ENCODE measurements at places on chromosomes 2 and 18.
A peak's percentile ranks its signal among the peaks of the same experiment; 100 is the strongest.

DNA sequence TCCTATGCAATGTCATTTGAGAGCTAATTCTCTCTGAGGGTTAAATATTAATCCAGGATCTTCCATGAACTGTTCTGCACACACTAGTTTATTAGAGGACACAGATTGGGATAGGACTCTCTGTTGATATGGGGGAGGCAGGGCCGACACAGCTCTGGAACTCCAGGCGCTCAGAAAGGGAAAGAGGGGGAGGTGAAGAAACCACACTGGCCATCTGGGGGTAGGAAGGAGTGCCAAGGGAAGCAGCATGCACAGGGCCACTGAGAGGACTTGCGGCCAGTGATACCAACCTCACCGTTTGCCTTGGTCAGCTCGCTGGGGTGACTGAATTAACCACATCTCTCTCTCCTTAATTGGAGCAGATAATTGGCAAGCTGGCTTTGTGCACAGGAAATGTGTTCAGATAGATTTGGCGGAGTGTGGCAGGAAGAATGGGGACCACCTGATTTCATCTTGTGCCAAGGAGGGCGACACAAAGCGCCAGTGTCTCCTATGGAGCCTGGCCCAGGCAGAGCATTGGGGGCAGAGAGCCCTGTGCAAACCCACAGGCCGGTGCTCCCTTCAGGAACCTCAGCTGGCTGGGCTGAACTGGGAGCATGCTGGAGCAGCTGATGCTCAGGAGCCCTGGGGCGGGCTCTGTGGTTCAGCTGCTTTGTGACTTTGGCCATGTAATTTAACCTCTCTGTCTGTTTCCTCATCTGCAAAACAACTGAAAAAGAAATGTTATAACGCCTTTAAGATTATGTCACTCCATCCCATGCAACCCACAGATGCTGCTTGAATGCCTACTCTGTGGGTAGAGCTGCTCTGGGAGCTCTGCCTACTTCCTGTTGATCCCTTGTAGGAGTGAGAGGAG is 114.7 kb upstream of the STON1 start:
- no peak for DNase-seq

- peak; percentile 5 for DNase-seq
Observed at GRCh38 chr2:86012007-86012712, 93.5 kb downstream of the POLR1A start.

DNA sequence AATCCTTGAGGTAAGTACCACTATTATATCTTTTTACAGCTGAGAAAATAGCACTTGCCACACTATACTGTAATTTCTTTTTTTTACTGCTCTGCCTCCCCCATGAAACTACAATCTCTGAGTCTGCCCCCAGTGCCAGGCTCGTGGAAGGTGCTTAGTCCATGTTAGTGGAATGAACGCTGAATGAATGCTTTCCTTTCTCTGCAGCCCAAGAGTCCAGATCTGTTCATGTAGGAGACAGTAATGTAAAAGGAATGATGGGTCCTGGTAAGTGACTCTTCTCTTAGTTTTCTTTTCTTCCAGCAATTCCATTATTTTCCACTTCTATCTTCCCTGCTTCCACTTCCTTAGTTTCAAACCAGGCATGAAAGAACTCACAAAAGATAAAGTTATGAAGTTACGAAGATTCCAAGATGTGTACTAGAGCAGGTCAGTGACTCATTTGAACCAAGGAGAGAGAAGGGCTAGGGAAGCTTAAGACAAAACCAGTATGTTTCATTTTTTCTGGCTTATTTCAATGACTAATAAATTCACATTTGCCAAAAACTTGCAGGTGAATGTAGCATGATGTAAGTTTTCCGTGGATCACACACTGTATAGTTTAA is 46.0 kb downstream of the ARHGEF33 start:
- DNase-seq: no peak

DNA sequence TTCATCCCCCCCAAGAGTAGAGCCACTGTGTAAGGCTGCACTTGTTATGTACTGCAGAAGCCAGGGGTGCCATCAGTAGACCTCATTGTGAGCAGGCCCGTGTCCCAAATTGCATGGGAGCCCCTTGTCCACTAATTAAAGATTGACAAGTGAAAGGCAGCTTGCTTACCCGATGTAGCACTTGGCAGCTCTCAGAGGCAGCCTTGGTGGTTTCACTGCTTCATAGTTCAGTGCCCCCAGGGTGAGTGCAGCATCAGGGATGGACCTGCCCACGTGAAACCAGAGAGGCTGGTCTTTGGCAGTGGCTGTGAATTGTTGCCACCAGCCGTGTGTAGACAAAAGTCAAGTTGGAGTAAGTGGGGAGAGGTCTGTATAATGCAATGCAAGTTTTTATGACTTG is 13.3 kb downstream of the TUBB6 start:
- no peak for DNase-seq

GRCh38 chr18:9951022-9951859 is 37.4 kb downstream of the VAPA start:
- no peak for DNase-seq

DNA sequence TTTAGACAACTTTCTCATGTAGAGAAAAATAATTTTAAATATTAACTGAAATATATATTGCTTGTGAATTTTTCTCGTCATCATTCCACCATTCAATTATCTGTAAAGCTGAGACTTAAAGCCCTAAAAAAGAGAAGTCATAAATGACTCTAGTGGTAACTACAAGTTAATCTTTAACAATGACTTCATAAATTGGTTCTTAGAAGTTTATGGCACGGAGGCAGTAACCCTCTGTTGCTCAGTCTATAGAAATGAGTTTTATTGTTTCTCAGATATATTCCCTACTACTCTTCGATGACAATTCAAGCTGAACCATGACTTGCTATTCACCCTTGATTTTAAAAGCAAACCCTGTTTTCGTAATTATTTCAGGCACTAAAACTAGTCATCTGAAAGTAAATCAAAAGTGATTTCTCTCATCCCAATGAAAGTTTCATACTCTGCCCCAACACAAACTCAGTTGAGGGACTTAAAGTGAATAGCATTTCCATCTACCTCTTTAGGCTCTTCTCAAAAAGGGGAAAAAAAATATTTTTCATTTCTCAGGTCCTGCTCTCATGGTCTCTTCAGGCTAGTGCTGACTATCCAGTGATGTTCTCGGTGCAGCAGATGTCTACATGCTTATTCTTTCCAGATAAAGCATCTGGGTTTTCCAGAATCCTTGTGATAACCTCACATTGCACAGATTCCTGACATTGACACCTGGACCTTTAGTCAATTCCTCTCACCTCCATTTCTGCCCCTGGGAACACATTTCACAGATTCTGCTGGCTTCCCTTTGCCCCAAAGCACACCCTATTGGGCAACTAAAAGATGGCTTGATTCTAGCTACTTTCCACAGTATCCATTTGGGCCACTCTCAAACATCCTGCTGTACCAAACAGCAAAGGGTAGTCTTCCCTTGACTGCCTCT is 207.8 kb upstream of the LRATD1 start:
- no peak for DNase-seq

GRCh38 chr18:78595924-78596573 is 383.6 kb upstream of the SALL3 start:
- no peak for DNase-seq

DNA sequence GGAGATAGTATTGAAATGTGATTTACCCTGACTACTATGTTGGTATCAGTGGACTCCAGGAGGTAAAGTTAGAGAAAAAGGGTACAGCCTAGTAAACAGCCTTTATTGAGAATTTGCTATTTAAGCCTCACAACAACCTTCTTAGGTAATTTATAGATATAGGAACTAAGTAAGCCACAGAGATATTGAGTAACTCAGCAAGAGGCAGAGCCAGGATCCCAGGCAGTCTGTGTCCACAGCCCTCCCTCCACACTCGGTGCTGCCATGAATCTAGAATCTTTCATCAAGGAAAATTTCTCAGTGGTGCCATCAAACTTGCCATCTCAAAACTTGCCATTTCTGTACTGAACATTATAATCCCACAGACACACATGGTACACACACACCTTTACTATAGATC is 170.9 kb downstream of the CAPN13 start:
- no peak for DNase-seq

DNA sequence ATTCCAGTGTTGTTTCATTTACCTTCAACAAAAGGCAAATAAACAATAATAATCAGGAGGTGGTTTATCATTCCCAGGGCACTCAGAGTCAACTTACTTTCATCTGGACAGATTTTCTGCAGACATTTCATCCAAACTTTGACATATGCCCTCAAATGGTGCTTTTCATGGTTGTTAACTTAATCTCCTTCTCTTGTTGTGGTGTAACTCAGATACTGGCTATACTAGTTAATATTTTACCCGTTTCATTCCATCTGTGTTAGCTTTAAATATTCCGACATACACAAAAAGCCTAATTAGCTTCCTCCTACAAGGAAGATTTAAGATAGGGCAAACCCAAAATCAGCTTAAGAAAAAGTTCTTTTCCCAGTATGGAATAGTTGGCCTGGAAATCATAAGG is 44.4 kb upstream of the RPE start:
- no peak for DNase-seq

DNA sequence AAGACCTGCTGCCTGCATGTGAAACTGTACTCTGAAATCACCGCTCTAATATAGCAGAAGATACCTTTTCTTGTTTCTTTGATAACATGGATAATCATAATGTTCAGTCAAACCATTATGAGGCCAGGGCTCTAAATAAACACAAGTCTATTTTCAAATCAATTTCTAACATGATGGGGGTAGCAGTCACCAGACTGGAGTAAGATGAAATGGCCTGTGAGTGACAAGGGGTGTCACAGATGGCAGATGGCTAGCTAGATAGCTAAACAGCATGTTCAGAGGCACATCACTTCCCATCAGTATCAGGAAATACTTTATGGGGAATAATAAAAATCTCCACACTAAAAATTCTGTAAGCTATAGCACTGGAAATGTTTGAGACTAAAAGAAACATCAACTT is 14.0 kb downstream of the MBD2 start:
- no peak for DNase-seq

DNA sequence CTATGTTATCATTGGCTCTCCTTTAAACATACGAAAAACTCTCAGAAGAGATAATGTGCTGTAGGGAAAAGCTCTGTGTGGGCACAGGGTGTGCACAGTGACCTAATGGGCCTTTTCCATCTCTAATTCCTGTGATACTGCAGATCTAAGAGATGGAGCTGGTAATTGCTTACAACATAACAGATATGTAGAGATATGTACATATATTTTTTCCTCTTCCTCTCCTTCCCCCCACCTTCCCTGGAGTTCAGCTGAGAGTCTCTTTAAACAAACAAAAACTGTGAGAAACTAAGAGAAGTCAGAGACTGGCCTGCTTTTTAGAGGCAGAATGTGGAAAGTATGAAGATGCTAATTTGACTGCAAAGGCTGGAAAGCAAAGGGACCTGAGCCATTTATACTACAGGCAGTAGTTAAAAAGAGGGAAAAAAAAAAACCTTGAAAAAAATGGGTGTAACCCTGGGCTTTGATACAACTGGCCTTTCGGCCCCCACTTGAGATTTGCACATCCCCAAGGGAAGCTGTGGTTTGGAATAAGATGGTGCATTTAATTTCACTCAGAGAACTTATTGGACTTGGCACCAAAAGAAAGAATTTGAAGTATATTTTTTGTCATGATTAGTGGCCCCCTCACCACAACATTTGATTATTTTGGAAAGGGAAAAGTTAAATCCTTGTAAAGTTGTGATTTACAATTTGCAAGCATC is 502.2 kb upstream of the ZEB2 start:
- DNase-seq: no peak

DNA sequence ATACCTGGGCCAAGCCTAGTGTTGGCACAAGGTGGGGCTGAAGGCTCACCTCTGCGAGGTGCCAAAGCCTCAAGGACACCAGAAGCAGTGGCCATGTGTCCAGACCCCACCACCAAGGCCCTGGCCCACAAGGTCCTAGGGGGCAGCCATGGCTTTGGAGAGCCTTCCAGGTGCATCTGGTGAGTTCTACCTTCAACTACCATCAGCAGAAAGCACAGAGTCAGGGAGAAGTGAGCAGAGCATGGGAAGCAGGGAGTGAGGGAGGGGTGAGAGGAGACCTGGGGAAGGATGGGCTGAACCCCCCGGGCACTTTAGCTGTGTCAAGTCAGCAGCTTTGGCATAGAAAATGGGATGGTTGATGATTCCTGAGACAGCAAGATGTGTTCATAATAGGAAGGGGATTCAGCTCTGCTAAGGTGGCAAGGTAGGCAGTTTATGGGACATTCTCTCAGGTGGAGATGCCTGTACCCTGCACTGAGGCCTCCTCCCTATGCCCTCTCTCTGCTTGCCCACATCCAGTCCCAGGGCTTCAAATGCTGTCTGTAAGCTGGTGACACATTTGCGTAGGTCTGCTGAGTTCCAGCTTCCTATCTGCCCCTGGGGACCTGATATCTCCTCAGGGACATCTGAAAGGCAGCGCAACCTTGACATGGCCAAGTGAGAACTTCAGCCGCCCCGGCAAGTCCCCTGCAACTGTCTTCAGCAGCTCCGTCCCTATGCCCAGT is 83.4 kb upstream of the RGPD5 start:
- no peak for DNase-seq

DNA sequence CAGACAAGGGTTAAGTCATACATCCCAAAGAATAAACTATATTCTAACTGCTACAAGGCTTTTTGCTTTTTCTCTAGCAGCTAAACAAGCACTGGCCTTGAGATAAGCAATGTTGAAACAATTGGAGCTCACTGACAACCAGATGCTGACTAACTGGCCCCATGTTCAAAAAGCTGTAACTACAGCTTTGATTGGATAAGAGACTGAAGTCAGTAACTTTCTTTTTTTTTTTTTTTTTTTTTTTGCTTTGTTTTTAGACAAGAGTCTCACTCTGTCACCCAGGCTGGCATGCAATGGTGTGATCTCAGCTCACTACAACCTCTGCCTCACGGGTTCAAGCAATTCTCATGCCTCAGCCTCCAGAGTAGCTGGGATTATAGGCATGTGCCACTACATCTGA is 45.4 kb upstream of the TMEM163 start:
- no peak for DNase-seq

- DNase-seq: no peak
Observed at GRCh38 chr18:56984731-56985130, 162.2 kb upstream of the BOD1L2 start.

GRCh38 chr2:165952085-165952484 is 1.5 kb downstream of the TTC21B start:
- DNase-seq: no peak

DNA sequence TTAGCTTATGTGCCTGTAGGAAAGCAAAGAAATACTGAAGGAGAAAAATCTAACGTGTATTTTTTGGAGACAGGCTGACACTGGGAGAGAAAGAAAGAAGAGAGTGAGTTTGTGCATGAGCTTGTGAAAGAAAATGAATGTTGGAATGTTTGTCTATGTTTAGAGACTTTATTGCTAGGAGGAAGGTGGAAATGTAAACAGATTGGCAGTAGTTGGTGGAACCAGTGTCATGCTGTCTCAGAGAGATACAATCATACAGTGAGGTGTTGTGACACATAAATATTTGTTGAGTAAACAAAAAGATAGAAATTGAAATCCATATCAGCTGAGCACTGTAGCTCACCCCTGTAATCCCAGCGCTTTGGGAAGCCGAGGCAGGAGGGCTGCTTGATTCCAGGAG is 222.2 kb upstream of the MEIS1 start:
- no peak for DNase-seq

All from omental fat pad (tissue), 4 donors.